ENCODE measurements at places on chromosomes 2 and 18. TPM values are rescaled to one million over a fixed set of nuclear protein-coding genes. Genes with fewer than 3 reads are reported as not detected.
A peak's percentile ranks its signal among the peaks of the same experiment; 100 is the strongest.

DNA sequence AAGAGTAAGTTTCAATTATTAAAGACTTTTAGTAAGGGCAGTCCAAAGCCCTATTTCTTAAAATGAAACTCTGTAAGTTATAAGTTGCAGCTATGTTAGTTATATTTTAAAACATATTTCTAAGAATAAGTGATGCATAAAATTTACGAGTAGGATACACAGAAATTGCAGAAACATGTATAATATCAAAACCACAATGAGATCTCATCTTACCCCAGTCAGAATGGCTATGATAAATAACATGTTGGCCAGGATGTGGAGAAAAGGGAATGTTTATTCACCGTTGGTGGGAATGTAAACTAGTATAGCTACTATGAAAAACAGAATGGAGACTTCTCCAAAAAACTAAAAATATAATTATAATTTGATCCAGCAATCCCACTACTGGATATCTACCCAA lies 201.2 kb downstream of the CBLN2 start:
- peak; percentile 80 for DNase-seq

- DNase-seq: no peak
These were observed 250.6 kb downstream of the PTPRM start for GRCh38 chr18:7817575-7818230.

GRCh38 chr18:70621710-70622109 lies 332.9 kb downstream of the SOCS6 start:
- DNase-seq: no peak

DNA sequence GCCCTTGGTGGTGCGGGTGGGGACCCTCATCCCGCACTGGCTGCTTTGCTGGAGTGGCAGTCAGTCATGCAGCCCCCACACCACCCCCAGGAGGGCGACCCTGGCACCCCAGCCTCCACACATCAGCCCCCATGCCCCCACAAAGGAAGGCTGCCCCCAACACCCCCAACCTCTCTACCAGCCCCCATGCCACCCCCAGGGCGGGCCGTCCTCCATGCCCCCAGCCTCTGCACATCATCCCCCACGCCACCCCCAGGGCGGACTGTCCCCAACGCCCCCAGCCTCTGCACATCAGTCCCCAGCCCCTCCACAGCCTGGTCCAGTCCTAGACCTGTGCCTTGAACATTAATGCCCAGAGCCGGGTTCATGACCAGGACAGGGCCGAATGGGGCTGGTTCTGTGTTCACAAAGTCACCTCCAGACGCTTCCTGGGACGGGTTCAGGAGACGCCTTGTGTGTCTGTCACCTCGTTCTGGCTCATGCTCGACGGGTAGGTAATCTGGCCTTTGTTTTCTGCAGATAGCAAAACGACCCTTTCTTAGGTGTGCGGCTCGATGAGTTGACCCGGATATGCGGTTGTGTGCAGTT lies 18.4 kb downstream of the D2HGDH start:
- DNase-seq: no peak

Gene TMEM37
- not detected for total RNA-seq
